ENCODE measurements at places on chromosomes 7 and 10.

DNA sequence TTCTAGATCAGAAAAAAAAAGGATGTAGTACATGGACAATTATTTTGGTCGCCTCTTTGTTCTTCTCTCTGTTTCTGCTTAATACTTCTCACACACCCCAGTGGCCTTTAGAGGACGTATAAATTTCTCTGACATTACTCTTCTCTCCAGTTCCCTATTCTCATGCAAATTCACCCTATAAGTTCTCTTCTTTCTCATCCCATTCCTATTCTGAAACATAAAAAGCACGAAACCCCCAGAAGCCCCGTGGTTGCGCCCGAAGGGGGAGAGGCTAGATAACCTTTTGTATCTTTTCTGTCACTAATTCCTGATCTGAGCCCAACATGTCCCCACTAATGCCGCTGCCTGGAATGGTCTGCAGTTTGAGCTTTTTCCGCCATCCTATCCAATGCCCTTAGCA, 136.9 kb downstream of the SKIDA1 start:
- DNase-seq, result no peak

DNA sequence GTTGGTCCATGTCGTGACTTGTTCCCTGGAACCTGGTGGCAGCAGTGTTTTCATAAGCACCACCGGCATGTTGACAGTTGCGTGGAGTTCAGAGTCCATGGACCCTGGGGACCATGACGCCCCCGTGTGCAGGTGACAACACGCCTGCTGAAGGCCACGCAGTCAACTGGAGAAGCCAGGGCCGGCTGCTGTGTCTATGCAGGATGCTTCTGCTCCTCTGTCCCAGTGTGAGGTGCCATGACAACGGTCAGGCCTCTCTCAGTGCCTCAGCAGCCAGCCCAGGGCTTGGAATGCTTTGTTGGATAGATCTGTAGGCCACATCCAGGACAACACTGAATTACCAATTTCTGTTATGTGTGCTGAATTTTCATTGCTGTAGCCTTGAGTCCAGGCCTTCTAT, 10.7 kb upstream of the VIPR2 start:
- no peak for DNase-seq

GRCh38 chr7:97293031-97293430, 175.5 kb downstream of the SDHAF3 start:
- no peak for DNase-seq

- no peak for DNase-seq
Measured at GRCh38 chr7:129187681-129188371, 607 bp upstream of the SMO start.

DNA sequence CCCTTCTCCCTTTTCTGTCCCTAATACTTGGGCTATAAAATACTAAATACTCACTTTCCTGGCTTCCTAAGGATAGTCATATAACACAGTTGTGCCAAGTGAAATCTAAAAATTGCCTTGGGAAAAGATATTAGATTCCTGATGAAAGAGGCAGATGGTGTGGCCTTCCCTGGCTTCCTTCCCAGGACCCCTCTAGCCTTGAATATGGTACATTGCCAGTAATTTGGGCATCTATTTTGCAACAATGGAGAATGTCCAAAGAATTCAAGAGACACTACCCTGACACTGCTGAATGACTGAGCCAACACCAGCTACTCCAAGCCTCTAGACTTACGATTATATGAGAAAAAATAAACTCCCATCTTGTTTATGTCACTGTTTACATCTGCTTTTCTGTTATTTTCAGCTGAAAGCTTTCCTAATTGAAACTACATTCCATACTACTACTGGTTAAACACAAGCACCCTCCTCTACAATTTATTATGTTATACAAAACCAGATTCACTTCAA, 17.9 kb downstream of the COPG2 start:
- DNase-seq, result peak; percentile 29

GRCh38 chr7:156473476-156474240, 166.9 kb upstream of the RNF32 start:
- DNase-seq, result no peak

Data from right hindlimb (tissue), 1 donor.